ENCODE measurements at places on chromosomes 13 and 19. TPM values are rescaled to one million over a fixed set of nuclear protein-coding genes. Genes with fewer than 3 reads are reported as not detected.

DNA sequence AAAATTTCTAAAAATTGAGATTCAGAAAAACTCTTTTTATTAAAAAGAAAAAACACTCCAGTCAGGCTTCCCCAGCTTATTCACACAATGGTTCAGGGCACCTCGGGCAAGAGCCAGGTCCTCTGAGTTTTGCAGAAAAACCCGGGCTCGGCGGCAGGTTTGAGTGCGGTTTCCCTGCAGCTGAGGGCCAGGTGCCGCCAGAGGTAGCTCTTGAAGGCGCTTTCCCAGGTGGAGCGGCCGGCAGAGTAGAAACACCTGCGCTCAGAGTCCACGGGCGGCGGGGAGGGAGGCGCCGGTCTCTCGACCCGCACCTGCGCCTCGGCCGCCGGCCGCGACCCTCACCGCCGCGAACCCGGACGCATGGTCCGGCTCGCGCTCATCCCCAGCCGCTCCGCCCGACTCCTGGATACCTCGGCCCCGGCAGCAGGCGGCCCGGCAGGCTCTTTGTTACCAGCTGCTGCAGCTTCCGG lies 444 bp downstream of the PROSER1 start:
- DNase-seq: no peak

GRCh38 chr13:46495651-46496050 lies 57.3 kb upstream of the LRCH1 start:
- no peak for DNase-seq

The LIPE gene
- total RNA-seq: 7.6 TPM

The MAB21L1 gene
- total RNA-seq: not detected

DNA sequence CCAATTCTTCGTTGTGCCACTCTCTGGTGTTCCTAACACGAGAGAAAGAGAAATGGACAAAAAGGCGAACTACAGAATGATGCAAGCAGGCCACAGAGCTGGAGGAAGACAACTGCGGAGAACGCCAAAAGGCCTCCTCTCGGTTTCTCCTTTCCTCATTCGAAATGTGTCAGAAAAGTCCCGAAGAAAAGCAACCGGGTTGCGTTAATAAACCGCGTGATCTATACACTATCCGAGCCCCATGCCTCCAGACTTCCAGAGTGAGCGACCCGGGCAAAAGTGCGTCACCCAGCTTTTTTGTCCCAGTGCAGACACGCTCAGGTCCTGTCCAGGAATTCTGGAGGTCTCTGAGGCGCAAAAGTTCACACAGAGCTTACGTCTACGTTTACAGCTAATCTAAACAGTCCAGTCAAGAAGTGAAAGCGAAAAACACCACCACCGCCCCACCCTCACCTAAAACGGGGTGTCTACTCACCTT lies 413 bp downstream of the N4BP2L2 start:
- DNase-seq: no peak

- DNase-seq: no peak
Observed at GRCh38 chr19:4495471-4495870, 22.8 kb downstream of the PLIN4 start.

GRCh38 chr13:99816321-99816720 lies 155.2 kb downstream of the ZIC5 start:
- DNase-seq: no peak

DNA sequence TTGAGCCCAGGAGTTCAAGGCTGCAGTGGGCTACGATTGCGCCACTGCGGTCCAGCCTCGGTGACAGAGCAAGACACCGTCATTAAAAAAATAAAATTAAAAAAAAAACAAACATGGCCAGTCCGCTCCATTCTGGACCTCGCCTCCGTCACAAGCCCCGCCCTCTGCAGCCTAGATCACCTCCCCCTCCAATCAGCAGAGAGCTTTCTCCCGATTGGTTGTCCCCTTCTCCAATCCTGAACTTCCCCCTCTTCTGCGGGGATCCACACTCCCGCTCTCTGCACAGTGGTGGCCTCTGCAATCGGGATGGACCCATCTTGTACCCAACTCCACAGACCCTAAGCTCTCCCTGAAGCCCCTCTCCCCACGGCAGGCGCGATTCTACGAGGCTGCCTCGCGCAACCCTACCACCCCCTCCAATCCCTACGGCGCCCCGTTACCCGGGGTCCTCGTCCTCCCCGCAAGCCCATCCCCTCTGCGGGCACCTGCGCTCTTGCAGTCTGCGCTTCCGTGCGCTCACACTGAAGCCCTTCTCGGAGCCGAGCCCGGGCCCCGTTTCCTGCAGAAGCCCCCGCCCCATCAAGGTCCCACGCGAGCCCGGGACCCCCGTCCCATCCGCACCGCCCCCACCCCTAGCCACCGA lies 540 bp downstream of the TMEM160 start:
- peak; percentile 86 for DNase-seq
